Bronchus fibroblast of lung (primary cell): ENCODE measurements at places on chromosomes 3 and 15. TPM values are rescaled to one million over a fixed set of nuclear protein-coding genes. Genes with fewer than 3 reads are reported as not detected.

Gene TBC1D23
- 34.8 and 46.6 TPM in 2 replicates for total RNA-seq

Gene RASSF1
- total RNA-seq: 36.3 and 38.7 TPM in 2 replicates

Gene ALDH1L1
- 0.15 and 0.50 TPM in 2 replicates for total RNA-seq

Gene SYNPR
- not detected in 2 replicates for total RNA-seq

Gene MAGEF1
- 28.7 and 34.0 TPM in 2 replicates for total RNA-seq

Gene NEK10
- 0.30 and 0.34 TPM in 2 replicates for total RNA-seq

Gene HYKK
- total RNA-seq: 7.4 TPM in 2 replicates

Gene GASK1A
- total RNA-seq: 0.50 and 1.2 TPM in 2 replicates

Gene CLCN2
- 2.2 and 3.4 TPM in 2 replicates for total RNA-seq

Gene THPO
- not detected in 2 replicates for total RNA-seq

Gene PTH1R
- 0.34 and 0.59 TPM in 2 replicates for total RNA-seq

Gene PPARG
- total RNA-seq: 35.2 and 41.9 TPM in 2 replicates

Gene PPP1R2
- total RNA-seq: 40.7 and 45.2 TPM in 2 replicates

Gene CCDC66
- 3.4 and 5.9 TPM in 2 replicates for total RNA-seq

Gene ACTC1
- not detected in 2 replicates for total RNA-seq

Gene CADPS
- 0.50 and 0.74 TPM in 2 replicates for total RNA-seq

Gene CCDC39
- not detected in 2 replicates for total RNA-seq

Gene CCR9
- not detected in 2 replicates for total RNA-seq

Gene RYR3
- total RNA-seq: not detected in 2 replicates

Gene RARRES1
- total RNA-seq: 23.5 and 36.8 TPM in 2 replicates

Gene ABHD17C
- total RNA-seq: 5.2 and 6.1 TPM in 2 replicates
